B cell (primary cell): ENCODE measurements at places on chromosomes 3 and 15. TPM values are rescaled to one million over a fixed set of nuclear protein-coding genes. Genes with fewer than 3 reads are reported as not detected.

ONECUT1 gene
- not detected in 2 replicates for polyA plus RNA-seq

WDR93 gene
- 0.06 TPM in 1 of 2 replicates, not detected in the other for polyA plus RNA-seq

TMEM158 gene
- polyA plus RNA-seq: 0.30 TPM in 1 of 2 replicates, not detected in the other

P2RY12 gene
- 0.17 and 0.42 TPM in 2 replicates for polyA plus RNA-seq

PKM gene
- polyA plus RNA-seq: 179 and 180 TPM in 2 replicates

FAM107A gene
- not detected in 2 replicates for polyA plus RNA-seq

NSUN3 gene
- 6.5 and 7.4 TPM in 2 replicates for polyA plus RNA-seq

PP2D1 gene
- polyA plus RNA-seq: not detected in 2 replicates

POPDC2 gene
- polyA plus RNA-seq: 7.5 and 9.5 TPM in 2 replicates

ANKRD63 gene
- not detected in 2 replicates for polyA plus RNA-seq

B4GALT4 gene
- 7.1 and 19.0 TPM in 2 replicates for polyA plus RNA-seq

DUOXA2 gene
- not detected in 2 replicates for polyA plus RNA-seq

TUSC7 gene
- polyA plus RNA-seq: not detected in 2 replicates

DZIP1L gene
- 0.25 TPM in 1 of 2 replicates, not detected in the other for polyA plus RNA-seq

C3orf85 gene
- not detected in 2 replicates for polyA plus RNA-seq

CD47 gene
- 86.4 and 157 TPM in 2 replicates for polyA plus RNA-seq

TFDP2 gene
- polyA plus RNA-seq: 5.5 and 8.0 TPM in 2 replicates

KLHL40 gene
- not detected in 2 replicates for polyA plus RNA-seq

MESP2 gene
- 0.19 TPM in 1 of 2 replicates, not detected in the other for polyA plus RNA-seq

DUOX1 gene
- not detected in 2 replicates for polyA plus RNA-seq

REC114 gene
- not detected in 2 replicates for polyA plus RNA-seq

FAM43A gene
- polyA plus RNA-seq: 9.5 and 17.1 TPM in 2 replicates

GNAT1 gene
- polyA plus RNA-seq: not detected in 2 replicates

TRIM59 gene
- polyA plus RNA-seq: 5.0 and 5.5 TPM in 2 replicates

ZCWPW2 gene
- not detected in 2 replicates for polyA plus RNA-seq

SAMD7 gene
- not detected in 2 replicates for polyA plus RNA-seq

SEMA3F gene
- 0.26 TPM in 1 of 2 replicates, not detected in the other for polyA plus RNA-seq
